ENCODE measurements at places on chromosomes 7 and 10.

DNA sequence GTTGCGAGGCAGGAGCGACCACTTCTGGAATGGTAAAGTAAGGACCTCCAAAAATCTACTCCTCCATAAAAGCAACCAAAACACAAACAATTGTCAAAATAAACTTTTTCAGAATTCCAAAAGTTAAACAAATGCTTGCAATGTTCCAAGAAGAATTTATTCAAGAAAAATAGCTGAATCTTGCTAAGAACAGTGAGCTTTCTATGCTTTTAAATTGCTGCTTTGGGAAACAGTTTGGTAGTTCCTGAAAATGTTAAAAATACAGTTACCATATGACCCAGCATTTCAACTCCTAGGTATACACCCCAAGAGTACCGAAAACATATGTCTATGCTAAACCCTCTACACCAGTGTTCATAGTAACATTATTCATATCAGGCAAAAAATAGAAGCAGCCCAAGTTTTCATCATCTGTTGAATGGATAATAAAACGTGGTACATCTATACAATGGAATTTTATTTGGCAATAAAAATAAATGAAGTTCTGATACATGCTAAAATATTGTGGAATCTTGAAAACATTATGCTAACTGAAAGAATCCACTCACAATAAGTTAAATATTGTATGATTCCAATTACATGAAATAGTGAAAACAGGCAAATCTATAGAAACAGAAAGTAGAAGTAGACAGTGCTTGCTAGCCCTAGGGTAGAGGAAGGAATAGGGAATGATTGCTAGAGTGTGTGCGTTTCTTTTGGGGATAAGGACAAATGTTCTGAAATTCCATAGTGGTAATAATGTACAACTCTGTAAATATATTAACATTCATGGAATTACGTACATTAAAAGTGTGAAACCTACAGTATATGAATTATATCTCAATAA lies 57.0 kb downstream of the LRRN3 start:
- DNase-seq: no peak

GRCh38 chr10:132899054-132899750 lies 43.2 kb downstream of the CFAP46 start:
- no peak for DNase-seq

DNA sequence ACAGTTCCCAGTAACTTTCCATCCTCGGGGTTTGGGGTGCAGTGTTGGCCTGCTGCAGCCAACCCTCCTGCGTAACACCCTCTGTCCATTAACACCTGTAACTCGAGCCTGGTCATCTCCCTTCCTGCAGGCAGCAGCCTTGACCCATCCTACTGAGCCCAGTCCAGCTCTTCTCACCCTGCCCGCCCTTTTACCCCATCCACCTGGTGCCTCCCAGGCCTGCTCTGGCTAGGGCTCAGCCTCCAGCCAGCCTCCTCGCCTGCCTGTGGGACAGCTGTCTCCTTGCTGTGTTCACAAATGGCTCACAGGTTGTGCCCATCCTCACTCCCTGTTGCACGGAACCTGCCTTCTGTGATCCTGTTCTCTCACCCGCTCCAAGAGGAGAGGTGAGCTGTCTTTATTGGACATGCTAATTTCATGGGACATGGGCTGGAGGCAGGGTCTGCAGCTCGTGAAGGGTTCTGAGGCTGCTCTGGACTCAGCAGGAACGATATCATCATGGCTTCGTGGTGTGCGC lies 277.2 kb upstream of the TCERG1L start:
- DNase-seq: no peak

DNA sequence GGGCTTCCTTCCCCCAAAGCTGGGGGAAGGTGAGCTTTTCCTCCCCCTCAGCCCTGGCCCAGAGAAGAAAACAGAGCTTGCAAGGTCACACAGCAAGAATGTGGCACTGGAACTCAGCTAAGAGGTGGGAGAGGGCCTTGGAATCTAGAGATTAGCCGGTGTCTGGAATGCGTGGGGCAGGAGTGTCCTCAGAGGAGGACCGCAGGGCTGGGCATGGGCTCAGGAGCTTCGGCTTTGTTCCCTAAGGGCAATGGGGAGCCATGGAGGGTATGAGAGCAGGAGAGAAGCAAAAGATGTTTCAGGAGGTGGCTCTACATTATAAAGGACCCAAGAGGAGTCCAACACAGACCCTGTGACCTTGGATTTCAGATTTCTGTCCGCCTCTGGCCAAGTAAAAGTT lies 127.2 kb upstream of the TNRC18 start:
- DNase-seq: no peak

GRCh38 chr7:124680304-124680703 lies 85.3 kb downstream of the GPR37 start:
- DNase-seq: no peak

DNA sequence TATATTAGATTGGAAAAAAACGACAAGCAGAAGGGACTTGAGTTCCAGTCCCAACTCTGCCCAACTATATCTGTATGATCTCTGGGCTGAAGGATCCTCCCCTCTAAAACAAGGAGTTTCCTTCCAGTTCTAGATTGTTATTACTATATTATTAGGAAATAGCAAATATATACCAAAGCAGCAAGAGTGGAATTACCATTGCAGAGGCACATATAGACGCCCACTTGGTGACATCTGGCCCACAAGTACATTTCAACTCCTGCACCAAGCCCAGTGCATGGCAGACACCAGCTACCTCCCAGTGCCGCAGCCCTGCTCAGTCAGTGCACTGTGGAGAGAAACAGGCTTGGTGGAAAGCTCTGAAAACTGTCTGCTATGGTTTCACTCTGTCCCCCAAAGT lies 201.9 kb downstream of the FAM107B start:
- no peak for DNase-seq

GRCh38 chr10:121079226-121079625 lies 228.1 kb downstream of the WDR11 start:
- no peak for DNase-seq

DNA sequence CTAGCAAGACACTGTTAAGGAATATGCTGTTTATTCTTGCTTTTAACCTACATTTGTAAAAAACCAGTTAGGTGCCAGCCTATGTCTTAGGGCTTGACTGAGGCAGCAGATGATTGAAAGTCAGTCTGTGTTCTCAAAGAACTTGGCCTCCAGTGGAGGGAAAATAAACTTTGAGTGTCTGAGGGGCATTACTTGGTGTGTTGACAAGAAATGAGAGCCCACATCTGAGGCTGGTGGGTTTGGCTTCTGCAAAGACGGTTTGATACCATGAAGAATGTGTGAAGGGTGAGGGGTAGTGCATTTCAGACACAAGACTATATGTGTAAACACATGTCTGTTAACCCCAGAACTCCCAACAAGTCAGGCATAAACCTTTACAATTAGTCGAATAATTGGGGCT lies 28.5 kb downstream of the CCSER2 start:
- no peak for DNase-seq

- no peak for DNase-seq
These were observed 37.8 kb upstream of the HIBADH start for GRCh38 chr7:27700501-27700900.

DNA sequence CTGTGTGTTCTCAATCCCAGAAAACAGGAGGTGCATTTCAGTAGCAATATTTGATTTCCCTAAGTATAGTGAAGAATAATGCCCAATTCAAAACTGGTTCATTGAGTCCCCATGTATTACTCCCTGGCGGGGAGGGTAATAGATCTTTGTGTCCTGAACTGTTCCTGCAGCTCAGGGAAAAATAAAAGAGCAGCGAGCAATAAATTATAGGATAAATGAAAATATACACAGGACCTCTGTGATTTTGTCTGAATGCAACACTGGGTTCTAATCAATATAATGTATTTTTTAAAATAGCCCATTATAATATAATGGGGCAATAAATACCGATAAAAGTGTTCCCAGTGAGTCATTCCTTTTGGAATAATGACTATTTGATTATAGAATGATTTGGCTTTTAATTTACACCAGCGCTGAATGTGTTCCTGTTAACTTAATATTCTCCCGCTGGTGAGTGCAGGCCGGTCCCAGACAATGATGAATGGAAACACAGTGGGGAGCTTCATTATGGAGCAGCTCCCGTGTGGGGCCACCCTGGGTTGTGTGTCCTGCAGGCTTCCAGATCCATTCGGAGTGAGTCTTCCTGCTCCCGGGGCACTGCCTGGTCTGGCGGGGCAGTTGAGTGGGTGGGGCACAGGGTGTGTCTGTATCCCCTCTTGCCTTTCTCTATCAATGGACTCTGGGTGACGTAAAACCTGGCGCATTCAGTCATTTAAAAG lies 263.1 kb downstream of the ACTR3B start:
- no peak for DNase-seq

GRCh38 chr10:58282615-58283014 lies 13.7 kb downstream of the CISD1 start:
- DNase-seq: no peak

DNA sequence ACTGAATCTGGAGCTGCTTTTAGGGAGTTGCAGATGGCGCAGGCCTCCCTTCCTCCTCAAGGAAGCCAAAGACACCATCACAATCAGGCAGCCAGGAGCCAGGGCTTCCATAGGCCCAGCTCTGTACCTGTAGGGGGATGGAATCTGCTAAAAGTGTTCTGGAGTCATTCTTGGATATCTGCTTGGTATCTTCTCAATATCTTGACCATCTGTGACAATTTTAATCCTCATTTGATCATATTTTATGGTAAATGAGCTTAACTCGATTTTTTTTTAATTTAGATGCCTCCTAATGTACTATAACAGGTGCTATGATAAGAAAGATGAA lies 3.1 kb downstream of the ST7 start:
- no peak for DNase-seq

GRCh38 chr7:5270788-5271187 lies 12.0 kb upstream of the SLC29A4 start:
- DNase-seq: no peak

- DNase-seq: no peak
These were observed 43.6 kb downstream of the THNSL1 start for GRCh38 chr10:25059990-25060389.

DNA sequence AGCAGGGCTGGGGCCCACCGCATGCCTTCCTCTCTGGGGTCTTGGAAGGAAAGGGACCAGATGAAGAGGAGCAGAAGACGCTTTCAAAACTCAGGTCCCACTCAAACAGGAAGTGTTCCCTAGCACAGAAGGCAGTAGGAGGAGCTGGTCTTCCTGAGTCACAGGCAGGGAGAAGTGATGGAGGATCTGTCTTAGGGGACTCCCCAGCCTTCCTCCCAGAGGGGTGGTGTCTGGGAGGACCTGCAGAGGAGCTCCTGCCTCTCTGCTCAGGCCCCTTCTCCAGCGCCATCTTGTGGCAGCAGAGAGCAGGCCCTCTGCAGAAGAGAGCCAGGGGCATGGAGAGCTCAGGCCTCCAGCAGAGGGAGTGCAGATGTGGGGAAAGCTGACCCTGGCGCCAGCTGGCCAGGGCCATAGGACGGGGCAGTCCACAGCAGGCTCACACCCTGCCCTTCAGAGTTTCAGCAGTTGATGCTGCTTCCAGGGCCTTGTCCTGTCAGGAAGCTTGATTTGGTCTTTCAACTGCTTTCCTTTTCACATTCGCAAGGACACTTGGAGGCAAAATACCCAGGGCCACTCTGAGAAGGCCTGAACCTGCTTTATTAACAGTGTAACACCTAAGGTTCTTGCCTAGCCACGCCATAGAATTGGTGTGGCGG lies 62.2 kb upstream of the TARP start:
- DNase-seq: peak; percentile 92
